ENCODE measurements at places on chromosomes 5 and 9. TPM values are rescaled to one million over a fixed set of nuclear protein-coding genes. Genes with fewer than 3 reads are reported as not detected.

The TLX3 gene
- total RNA-seq: not detected

DNA sequence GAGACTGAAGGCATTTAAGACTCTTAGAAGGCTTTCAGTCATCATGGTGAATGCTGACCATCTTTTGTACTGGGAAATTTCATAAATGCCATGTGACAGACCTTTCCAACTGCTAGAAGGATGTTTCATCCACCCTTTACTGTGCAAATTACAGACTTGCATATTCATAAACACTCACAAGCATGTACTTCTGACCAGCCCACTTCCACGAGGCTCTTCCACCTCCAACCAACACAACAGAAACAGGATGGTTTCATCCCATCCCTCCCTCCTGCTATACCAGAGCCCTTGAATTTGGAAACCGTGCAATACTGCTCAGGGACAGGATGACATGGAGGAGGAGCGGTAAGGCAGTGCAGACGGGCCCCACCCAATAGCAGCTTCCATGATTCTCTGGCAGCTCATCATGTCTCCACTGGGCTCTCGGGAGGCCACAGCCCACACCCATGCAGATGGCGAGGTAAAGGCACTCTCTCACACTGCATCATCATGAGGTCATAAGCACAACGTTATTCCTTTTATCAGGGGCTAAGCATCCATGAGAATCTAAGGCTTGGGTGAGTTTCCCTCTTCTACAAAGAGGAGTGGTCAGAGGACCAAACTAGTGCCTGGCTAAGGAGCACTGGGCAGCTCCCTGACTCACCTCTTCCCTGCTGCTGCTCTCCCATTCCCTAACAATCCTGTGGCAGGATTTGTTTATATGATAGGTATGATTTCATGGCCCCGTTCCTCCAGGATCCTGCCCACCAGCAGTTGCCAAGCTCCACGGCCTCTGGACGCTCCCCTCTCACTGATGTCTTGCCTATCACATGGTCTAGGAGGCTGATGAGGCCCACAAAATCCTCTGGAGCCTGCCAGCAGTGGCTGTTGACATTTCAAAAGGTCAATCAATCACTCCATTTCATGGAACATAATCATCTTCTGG, 94.4 kb upstream of the FSTL4 start:
- H3K4me3 ChIP-seq: no peak overlapping the region
- no peak overlapping the region for H3K27ac ChIP-seq
- peaks cover 13% of the 10 kb centered on the region for H3K4me1 ChIP-seq
- H3K27me3 ChIP-seq: peaks cover 17% of the 10 kb centered on the region
- DNase-seq: no peak

DNA sequence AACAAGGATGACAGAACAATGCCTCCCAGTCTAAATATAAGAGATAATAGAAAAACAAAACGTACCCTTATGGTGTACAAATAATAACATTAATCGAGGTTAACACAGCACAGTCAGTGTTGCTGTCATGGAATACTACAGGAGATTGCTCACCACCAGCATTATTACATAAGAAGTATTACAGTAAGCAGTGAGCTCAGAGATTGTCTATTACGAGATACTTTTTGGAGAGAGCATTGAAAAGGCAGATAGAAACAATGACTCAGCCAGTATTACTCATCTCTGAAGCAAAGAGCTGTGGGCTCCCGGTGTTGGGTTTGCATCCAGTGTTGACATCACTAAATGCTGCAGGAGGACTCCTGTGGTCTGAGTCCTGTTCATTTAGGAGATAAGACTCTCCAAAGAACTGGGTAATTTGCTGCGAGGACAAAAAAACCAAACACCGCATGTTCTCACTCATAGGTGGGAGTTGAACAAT, 191.9 kb upstream of the SEMA6A start:
- DNase-seq: no peak
- no peaks in the 10 kb centered on the region for H3K27me3 ChIP-seq
- no peaks in the 10 kb centered on the region for H3K36me3 ChIP-seq
- no peak overlapping the region for H3K27ac ChIP-seq

DNA sequence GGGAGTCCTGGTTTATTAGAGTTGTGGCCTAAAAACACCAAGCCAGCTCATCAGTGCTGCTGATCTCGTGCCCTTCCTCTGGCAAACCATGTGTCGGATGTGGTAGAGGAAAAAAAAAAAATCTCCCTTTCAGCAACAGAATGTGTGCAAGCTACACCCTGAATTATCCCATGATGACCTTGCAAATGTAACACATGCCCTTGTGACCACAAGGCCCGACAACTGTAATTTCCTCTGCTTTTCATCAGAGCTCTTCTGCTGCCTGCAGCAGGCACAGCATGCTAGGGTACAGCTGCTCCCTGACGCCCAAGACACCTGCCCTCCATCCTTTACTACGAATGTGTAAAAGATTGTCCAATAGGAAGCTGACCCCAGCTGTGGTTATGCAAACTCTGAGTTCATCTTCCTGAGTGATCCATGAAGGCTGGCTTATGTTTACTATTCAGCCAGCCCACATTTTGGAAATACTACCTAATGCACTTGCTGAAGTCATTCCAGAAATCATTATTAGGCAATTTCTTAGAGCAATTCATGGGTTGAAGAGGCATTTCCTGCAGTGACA, 14.6 kb upstream of the BNC2 start:
- H3K27ac ChIP-seq: no peak overlapping the region
- H3K4me1 ChIP-seq: no peaks in the 10 kb centered on the region
- no peaks in the 10 kb centered on the region for H3K27me3 ChIP-seq
- DNase-seq: no peak

- no peaks in the 10 kb centered on the region for H3K27me3 ChIP-seq
- H3K4me1 ChIP-seq: peaks cover 11% of the 10 kb centered on the region
- DNase-seq: no peak
- H3K4me3 ChIP-seq: no peak overlapping the region
- H3K36me3 ChIP-seq: peaks cover 49% of the 10 kb centered on the region
- H3K27ac ChIP-seq: no peak overlapping the region
These were observed 5.5 kb upstream of the MAML1 start for GRCh38 chr5:179727106-179727505.

Measured in mesothelial cell of epicardium (in vitro differentiated cells).